Vagina (tissue), 2 donors: ENCODE measurements at places on chromosomes 5 and 9.

- no peaks in the 10 kb centered on the region for H3K4me1 ChIP-seq
- no peak overlapping the region for H3K4me3 ChIP-seq
- no peaks in the 10 kb centered on the region for H3K36me3 ChIP-seq
Observed at GRCh38 chr5:96207420-96207819, 225.6 kb downstream of the PCSK1 start.

GRCh38 chr9:16870596-16871335 is at the start of gene BNC2:
Gene BNC2 (minus strand): TSS chr9:16870670. CDS start chr9:16870648, 22 bp downstream.
- no peaks in the 10 kb centered on the region for H3K36me3 ChIP-seq
- H3K27me3 ChIP-seq, result no peaks in the 10 kb centered on the region
- peaks cover 44% of the 10 kb centered on the region for H3K4me1 ChIP-seq

GRCh38 chr9:91120200-91120599 is 241.5 kb downstream of the AUH start:
- no peaks in the 10 kb centered on the region for H3K36me3 ChIP-seq
- no peak overlapping the region for H3K4me3 ChIP-seq
- H3K27me3 ChIP-seq, result no peaks in the 10 kb centered on the region
- DNase-seq, result no peak
- H3K4me1 ChIP-seq, result peaks cover 29% of the 10 kb centered on the region
- H3K27ac ChIP-seq, result peak overlapping the region; percentile 79

DNA sequence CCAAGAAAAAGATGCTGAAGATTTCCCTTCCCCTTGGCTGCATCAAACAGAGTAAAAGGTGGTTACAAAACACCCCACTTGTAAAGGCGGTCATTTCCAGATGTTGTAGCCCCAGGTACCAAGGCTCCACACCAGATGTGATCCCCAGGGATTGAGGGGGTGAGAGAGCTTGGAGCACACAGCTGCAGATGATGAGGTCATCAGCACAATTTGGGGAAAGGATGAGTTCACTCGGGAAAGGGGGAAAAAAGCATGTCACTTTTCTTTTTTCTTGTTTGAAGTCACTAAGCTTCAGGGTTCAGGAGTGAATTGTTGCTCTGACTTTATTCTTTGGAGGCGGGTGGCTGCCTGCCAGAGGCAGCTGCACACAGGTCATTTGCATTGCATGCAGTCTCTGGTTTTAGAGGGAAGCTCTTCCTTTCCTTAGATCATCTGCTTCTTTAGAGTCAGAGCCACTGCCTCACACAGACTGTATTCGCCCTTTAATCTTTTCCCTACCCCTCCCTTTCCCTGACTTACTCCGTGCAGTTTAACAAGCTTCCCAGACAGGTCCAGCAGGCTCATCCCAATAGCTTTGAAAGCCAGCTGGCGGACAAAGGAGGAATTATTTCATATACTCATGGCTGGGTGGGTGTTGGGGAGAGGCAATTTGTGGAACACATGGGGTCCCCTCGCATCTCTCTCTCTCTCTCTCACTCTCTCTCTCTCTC is 409.3 kb upstream of the SLC24A2 start:
- no peaks in the 10 kb centered on the region for H3K27me3 ChIP-seq
- no peak overlapping the region for H3K4me3 ChIP-seq
- peaks cover 5% of the 10 kb centered on the region for H3K4me1 ChIP-seq
- H3K36me3 ChIP-seq, result no peaks in the 10 kb centered on the region
- no peak for DNase-seq

GRCh38 chr5:157602505-157602904 is 26.9 kb upstream of the ADAM19 start:
- no peaks in the 10 kb centered on the region for H3K36me3 ChIP-seq
- H3K4me1 ChIP-seq, result no peaks in the 10 kb centered on the region
- no peak overlapping the region for H3K27ac ChIP-seq
- no peak overlapping the region for H3K4me3 ChIP-seq
- no peaks in the 10 kb centered on the region for H3K27me3 ChIP-seq
- DNase-seq, result no peak

DNA sequence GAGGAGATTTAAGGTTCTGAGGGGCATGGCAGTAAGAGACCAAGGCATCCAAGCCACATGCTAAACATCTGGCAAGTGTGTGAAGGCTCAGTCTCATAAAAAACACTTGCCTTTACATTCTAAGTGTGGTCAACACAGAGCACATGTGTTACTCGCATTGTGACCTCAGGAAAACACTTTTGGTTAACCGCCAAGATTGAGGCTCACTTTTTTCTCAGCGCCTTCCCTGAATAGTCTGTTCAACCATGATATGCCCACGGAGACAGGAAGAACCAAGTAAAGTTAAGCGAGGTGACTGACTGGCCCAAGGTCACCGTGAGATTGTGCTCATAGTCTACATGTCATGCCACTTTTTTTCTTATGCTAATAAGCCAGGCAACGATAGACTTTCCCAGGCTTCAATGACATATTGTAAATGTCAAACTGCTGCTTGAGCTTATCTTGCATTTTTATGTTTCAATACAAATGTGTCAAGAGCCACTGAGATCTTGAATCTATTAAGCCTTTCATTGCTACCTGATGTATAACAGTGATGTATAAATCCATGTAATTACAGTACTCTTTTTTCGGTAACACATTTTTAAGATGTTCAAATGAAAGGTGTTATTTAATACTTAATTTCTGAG is 21.1 kb upstream of the IL9 start:
- no peaks in the 10 kb centered on the region for H3K36me3 ChIP-seq
- no peaks in the 10 kb centered on the region for H3K27me3 ChIP-seq
- H3K4me3 ChIP-seq, result no peak overlapping the region
